ENCODE measurements at places on chromosomes 7 and 10.

DNA sequence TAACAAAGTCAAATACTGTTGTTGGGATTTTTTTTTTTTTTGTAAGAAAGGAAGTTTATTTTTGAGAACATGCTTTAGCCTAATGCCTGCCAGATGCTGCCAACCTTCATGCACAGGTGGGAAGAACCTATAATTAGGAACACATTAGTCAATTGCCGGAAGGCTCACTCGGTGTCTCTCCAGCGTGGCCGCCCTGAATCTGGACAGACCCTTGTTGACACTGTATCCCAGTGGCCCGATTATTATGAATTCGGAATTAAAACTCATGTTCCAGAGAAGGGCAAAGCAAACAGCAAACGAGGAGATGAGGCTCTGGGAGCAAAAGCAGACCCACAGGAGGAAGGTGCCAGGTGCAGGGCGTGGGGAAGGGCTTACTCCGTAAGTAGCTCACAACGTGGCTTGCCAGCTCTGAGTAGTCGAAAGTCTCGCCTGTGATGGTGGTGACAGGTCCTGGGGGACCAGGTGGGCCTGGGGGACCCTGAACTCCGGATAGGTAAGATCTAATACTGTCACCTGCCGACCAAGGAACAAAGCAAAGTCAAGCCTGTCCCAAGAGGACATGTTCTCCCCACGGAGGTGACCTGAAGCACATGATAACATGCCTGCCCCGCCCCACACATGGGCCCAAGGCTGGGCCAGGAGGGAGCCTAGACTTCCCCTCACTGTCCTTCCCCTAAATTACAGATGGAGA, 48.3 kb downstream of the COL17A1 start:
- DNase-seq: no peak

- no peak for DNase-seq
Observed at GRCh38 chr10:74022926-74023629, 25.2 kb downstream of the VCL start.

DNA sequence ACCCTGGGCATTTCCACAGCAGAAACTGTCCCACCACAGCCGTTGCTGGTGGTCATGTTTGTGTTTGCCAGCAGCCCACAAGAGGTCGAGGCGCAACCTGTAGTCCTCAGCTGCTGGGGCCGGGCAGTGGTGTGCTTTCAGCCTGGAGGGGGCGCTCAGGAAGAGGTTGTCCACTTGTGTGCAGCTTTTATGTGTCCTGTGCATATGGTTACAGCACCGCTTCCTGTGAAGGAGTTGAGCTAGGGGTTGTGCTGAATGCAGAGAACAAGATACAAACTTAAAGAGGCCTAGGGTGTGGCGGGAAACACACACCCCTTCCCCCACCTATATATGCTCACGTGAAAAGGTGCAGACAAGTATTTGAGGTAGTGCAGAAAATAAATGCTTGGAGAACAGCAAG, 29.5 kb upstream of the PFKFB3 start:
- no peak for DNase-seq

DNA sequence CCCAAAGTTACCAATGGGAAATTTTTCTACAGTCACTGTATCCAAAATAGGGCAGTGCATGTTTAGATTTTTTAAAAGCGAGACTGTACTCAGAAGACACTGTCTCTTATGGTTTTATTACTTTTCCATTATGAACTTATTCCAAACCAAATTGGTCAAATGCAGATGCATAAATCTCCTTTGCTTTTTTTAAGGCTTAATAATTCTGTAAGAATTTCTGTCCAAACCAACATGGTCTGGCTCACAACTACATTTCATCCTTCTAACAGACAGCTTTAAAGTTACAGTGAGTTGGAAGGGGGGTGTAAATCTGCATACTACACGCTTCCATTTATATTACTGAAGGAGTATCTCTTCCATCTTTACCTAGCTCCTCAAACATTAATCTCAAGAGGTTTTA, 199.2 kb downstream of the SLC25A13 start:
- DNase-seq: no peak

DNA sequence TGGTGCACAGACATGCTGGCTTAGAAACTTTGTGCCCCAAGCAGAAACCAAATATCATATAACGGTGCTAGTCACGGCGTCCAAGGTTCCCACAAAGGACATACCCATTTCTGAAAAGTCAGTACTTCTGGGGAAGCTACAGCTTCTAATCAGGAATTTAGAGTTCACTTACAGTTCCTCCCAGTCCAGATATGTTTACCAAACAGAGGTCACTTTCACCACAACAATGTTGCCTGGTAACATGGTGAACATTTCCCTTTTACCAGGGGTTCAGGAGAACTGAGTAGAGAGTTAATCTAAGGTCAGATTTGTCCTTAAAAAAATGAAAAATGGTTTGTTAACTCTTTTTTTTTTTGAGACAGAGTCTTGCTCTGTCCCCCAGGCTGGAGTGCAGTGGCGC, 265.9 kb upstream of the MKLN1 start:
- no peak for DNase-seq

DNA sequence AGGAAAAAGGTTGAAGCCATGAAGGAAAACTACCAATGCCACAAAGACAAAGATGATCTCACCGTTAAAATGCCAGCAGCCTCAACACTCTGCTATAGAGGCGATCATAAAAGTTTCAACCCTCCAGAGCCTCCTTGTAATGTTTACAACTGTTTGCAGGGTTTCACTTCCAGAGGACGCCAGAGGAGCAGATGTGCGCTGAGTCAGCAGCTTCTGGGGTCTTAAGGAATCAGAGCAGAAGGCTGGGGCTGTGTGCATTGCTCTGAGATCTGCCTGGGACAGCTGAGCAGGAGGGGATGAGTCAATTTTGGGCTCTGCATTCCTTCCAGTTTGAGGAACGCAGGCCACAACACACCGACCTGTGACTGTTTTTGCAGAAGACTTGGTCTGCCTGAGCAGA, 98.3 kb downstream of the TMEM130 start:
- DNase-seq: no peak

DNA sequence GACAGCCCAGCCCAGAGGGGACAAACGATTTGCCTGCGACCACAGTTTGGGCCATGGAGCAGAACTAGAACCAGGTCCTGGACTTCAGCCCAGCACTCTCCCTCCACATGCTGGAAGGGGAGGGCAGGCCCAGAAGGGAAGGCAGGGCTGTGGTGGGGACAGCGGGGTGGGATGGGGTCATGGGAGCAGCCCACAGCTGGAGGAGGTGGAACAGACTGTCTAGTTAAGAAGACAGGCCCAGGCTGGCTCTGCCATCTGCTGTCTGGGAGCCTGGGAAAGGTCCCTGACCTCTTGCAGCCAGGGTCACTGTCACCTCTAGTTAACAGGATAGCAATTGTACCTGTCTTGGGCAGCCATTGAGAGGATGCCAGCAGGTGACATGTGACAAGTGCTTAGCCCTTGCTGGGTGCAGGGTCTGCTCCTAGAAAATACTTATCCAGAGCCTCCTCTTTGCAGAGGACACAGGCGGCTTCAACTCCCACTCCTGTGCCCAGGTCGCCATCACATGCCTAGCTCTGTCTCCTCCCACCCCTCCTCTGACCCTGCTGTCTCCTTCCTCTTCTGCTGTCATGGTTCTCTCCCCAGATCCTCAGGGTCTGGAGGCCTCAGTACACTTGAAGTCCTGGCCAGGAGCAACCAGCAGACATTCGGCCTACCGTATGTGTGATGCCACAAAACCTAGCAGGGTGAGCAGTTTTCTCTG, 37.0 kb upstream of the CHST15 start:
- no peak for DNase-seq

DNA sequence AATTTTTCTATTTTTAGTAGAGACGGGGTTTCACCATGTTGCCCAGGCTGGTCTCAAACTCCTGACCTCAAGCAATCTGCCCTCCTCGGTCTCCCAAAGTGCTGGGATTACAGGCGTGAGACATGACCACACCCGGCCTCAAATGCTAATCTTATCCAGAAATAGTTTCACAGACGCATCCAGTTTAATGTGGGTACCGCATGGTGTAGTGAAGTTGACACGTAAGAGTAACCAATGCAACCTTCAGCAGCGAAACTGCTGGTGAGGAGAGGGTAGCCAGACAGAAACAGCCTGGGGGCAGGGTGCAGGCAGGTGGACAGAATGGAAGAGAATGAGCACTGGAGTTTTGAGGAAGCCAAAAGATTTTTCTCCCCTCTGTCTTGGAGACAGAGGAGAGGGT, 63.5 kb upstream of the FAM180A start:
- DNase-seq: no peak

DNA sequence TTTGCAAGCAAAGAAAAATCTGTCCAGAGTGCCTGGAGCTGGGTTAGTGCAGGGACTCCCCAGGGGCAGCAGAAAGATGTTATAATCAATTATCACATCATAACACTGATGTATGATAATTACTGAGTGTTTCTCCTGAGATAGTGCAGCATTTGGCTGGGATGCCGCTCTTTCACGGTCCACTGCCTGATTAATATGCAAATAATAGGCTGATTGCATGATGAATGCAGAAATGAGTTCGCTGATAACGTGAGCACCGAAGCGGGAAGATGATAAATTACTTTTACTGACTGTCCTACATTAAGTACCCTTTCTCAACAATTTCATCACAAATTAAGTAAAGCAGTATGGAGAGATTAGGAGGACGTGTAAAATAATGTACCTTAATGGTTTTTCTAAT, 71.4 kb upstream of the SH2B2 start:
- DNase-seq: no peak

DNA sequence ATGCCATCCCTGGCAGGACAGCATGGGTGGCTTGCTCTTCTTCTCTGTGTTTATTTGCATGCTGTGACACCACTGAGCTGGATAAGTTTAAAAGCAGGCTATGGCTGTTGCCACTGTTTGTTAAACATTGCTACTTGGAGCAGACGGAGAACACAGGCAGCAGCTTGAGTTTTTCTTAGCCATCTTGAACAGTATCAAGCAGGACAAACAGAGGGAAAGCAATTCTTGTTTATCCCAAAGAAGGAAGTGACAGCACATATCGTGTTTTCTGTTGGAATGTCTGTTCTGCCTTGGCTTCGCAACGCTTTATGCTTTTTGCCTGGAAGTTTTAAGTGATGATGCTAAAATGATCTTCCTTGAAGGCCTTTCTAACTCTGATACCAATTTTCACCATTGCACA, 73.8 kb downstream of the MKX start:
- DNase-seq: no peak

GRCh38 chr10:119090026-119090795, 9.6 kb upstream of the EIF3A start:
- DNase-seq: no peak

DNA sequence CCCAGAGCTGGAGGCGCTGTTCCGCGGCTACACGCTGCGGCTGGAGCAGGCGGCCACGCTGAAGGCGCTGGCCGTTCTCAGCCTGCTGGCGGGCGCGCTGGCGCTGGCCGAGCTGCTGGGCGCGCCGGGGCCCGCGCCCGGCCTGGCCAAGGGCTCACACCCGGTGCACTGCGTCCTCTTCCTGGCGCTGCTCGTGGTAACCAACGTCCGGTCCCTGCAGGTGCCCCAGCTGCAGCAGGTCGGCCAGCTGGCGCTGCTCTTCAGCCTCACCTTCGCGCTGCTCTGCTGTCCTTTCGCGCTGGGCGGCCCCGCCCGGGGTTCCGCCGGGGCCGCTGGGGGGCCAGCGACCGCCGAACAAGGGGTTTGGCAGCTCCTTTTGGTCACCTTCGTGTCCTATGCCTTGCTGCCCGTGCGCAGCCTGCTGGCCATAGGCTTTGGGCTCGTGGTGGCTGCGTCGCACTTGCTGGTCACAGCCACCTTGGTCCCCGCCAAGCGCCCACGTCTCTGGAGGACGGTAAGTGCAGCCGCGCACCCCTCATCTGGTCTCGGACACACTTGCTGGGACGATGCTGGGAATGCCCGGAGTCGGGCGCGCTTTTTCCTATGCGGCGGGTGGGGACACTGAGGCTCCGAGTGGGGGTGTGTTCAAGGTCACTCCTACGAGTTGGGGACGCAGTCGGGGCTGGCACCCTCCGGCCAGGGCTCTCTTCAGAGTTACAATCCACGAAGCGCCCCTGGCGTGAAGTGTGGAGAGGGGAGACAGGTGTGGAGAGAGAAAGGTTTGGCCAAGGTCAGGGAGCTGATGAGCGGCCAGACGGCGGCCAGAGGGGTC, 717 bp downstream of the ADCY1 start:
- DNase-seq: peak; percentile 60

GRCh38 chr7:47536661-47537611, 45.0 kb downstream of the TNS3 start:
- no peak for DNase-seq

- DNase-seq: no peak
Observed at GRCh38 chr10:101938305-101939007, 94.9 kb upstream of the KCNIP2 start.

DNA sequence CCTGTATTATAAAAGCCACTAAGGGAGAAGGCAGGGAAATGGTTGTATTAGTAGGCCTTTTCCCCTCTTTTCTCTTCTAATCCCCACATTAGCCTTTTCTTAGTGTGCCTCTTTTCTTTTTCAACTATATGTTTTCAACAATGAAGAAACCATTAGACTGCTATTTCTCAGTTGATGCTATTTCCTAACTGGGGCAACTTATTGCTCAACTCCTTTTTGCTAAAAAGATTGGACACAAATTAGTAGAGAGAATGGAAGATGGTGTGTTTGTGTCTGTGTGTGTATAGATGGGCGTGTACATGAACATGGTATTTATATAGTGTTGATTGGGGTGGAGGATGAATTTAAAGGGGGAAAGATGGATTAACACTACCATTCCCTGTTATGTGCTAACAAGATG, 28.4 kb downstream of the TBC1D12 start:
- no peak for DNase-seq

- DNase-seq: no peak
Observed at GRCh38 chr10:48575901-48576300, 29.0 kb downstream of the ARHGAP22 start.

- no peak for DNase-seq
Observed at GRCh38 chr7:100855515-100855914, 3.0 kb downstream of the SLC12A9 start.

DNA sequence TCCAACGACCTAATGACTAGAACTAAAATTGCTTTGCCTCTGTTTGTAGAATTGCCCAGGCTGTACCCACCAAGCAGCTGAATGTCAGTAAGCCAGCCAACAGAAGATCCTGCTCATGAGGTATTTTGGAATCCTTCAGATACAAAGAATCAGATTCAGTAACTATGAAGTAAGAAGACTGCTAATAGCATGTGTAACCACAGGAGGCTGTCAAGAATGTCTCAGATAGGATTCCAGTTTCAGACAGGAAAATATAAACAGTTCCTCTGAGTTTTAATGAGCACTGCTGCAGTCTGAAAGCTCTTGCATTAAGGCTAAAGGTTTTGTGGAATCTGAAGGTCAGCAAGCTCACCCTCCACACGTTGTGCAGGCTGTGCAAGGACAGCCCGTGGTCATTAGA, 112.6 kb upstream of the ADAM12 start:
- DNase-seq: no peak
